ENCODE measurements at places on chromosomes 11 and 22. TPM values are rescaled to one million over a fixed set of nuclear protein-coding genes. Genes with fewer than 3 reads are reported as not detected.

Gene PRG3
- not detected for total RNA-seq

Gene TMEM191B
- total RNA-seq: not detected

DNA sequence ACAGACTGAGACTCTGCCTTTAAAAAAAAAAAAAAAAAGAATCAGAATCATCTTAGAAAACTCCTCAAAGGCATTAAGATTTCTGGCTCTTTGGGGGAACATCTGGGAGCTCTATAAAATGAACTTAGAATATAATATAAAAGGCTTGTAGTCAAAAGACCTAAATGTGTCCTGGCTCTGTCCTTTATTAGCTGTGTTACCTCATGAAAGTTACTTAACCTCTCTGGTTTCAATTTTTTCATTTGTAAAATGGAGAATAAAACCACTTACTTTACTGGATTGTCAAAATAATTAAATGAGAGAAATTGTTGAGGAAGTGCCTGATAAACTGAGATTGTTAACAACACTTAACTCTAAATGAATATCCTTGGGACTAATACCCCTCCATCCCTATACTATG lies 81.8 kb downstream of the FAM168A start:
- no peak for DNase-seq
- H3K27ac ChIP-seq: no peak overlapping the region

DNA sequence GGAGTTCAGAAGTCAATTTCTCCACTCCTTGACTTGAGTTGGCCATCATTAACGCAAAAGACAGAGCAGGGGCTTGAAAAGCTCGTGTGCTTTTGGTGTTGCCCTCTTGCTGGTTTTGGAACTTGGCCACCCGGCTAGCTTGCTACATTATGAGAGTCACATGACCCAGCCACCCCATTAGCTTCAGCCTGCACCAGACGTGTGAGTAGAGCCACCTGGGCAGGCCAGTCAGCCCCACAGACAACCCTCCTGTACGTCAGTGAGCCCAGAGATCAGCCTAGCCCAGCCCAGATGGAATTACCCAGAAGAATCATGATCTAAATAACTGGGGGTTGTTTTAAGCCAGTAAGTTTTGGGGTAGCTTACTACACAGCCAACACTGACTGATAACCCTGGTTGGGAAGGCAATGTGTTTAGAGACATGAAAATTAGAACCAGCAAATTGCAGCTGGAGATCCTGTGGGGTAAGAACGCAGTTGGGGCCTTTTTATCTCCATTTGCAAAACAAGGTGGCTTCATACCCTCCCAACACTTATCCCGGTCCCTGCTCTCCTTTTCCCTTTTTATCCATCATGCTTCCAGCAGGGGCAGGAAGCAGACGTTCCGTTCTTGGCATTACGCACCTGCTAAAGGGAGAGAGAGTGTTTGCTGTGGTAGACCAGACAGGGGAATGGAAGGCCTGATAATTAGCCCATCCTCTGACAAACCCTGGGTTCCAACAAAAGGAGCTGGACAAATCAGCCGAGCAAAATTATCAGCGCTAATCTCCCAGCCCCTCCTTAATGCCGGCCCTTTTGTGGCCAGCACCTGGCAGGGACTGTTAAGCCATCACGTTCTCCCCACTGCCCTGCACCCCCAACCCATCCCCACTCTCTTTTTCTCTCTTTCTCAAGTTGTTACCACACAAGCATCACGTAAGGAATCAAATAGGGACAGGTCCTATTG lies 548.7 kb upstream of the CADM1 start:
- no peak for DNase-seq
- no peaks in the 10 kb centered on the region for H3K27me3 ChIP-seq
- H3K36me3 ChIP-seq: no peaks in the 10 kb centered on the region

DNA sequence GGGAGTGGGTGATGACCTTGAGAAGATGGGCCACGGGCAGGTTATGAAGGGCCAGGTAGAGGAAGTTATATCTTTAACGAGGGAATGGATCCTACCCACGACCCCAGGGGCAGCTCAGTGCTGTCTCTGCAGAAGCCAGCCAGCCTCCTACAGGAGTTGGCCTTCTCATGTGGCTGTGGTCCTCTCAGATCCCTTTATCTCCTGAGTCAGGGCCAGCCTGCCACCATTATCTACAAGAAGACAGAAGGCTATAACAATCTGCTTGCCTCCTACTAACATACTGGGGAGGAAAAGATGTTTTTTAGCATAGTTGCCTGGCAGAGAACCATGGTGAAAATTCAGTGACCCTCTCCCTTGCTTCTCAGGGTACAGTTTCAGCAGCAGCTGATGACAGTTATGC lies 7.0 kb upstream of the YWHAH start:
- no peaks in the 10 kb centered on the region for H3K4me1 ChIP-seq
- H3K36me3 ChIP-seq: no peaks in the 10 kb centered on the region
- H3K4me3 ChIP-seq: no peak overlapping the region
- no peak overlapping the region for H3K27ac ChIP-seq

- H3K36me3 ChIP-seq: no peaks in the 10 kb centered on the region
- H3K27ac ChIP-seq: no peak overlapping the region
- no peak for DNase-seq
- no peaks in the 10 kb centered on the region for H3K27me3 ChIP-seq
Measured at GRCh38 chr22:33105501-33105911, 47.3 kb upstream of the SYN3 start.

- H3K36me3 ChIP-seq: no peaks in the 10 kb centered on the region
- H3K4me1 ChIP-seq: no peaks in the 10 kb centered on the region
- no peaks in the 10 kb centered on the region for H3K27me3 ChIP-seq
- H3K27ac ChIP-seq: no peak overlapping the region
Measured at GRCh38 chr11:112644410-112645131, 316.6 kb upstream of the NCAM1 start.

Gene NDUFC2
- total RNA-seq: 83.5 TPM

- H3K27me3 ChIP-seq: no peaks in the 10 kb centered on the region
- no peaks in the 10 kb centered on the region for H3K4me1 ChIP-seq
- H3K27ac ChIP-seq: no peak overlapping the region
- peak; percentile 45 for DNase-seq
- H3K4me3 ChIP-seq: no peak overlapping the region
Measured at GRCh38 chr22:47593911-47594311, 831.5 kb downstream of the TBC1D22A start.

Gene DLG2
- 25.8 TPM for total RNA-seq

Gene SIK3
- total RNA-seq: 44.3 TPM

- no peak overlapping the region for H3K4me3 ChIP-seq
- no peak overlapping the region for H3K27ac ChIP-seq
- DNase-seq: peak; percentile 78
- H3K36me3 ChIP-seq: no peaks in the 10 kb centered on the region
- H3K4me1 ChIP-seq: no peaks in the 10 kb centered on the region
- H3K27me3 ChIP-seq: no peaks in the 10 kb centered on the region
Measured at GRCh38 chr11:11000579-11001283, 142.9 kb upstream of the ZBED5 start.

Gene GAL
- total RNA-seq: 11.1 TPM

GRCh38 chr11:132158091-132158490 lies 787.7 kb downstream of the NTM start:
- no peak overlapping the region for H3K4me3 ChIP-seq
- H3K36me3 ChIP-seq: no peaks in the 10 kb centered on the region
- no peak overlapping the region for H3K27ac ChIP-seq
- H3K27me3 ChIP-seq: no peaks in the 10 kb centered on the region
- no peak for DNase-seq
- H3K4me1 ChIP-seq: no peaks in the 10 kb centered on the region

Gene OR51I1
- total RNA-seq: 2.2 TPM

Gene APOL1
- total RNA-seq: 15.0 TPM

Gene C11orf97
- not detected for total RNA-seq

- H3K27ac ChIP-seq: peak overlapping the region; percentile 66
- DNase-seq: no peak
- H3K36me3 ChIP-seq: no peaks in the 10 kb centered on the region
- H3K4me3 ChIP-seq: peak overlapping the region; percentile 21
Measured at GRCh38 chr11:102279641-102280170, 37.6 kb upstream of the BIRC3 start.

DNA sequence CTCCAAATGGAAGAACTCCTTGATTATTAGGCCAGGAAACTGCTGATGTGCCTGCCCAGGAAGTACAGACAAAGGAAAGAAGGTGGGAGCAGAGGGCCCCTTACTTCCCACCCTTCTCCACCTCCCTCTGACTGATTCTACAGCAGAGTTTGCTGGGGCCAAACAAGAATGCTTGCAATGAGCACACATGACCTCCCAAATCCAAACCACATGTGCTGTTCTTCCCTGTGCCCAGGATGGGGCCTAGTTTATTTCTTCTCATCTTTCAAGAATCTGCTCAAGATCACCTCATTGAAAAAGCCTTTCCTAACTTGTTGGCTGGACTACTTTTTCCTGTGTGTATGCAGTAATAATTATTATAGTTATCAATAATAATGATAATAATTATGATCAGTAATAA lies 286.1 kb downstream of the RAB38 start:
- no peak overlapping the region for H3K27ac ChIP-seq
- no peak overlapping the region for H3K4me3 ChIP-seq
- no peaks in the 10 kb centered on the region for H3K4me1 ChIP-seq
- H3K36me3 ChIP-seq: no peaks in the 10 kb centered on the region
- DNase-seq: no peak

Gene RTN4RL2
- 0.66 TPM for total RNA-seq

DNA sequence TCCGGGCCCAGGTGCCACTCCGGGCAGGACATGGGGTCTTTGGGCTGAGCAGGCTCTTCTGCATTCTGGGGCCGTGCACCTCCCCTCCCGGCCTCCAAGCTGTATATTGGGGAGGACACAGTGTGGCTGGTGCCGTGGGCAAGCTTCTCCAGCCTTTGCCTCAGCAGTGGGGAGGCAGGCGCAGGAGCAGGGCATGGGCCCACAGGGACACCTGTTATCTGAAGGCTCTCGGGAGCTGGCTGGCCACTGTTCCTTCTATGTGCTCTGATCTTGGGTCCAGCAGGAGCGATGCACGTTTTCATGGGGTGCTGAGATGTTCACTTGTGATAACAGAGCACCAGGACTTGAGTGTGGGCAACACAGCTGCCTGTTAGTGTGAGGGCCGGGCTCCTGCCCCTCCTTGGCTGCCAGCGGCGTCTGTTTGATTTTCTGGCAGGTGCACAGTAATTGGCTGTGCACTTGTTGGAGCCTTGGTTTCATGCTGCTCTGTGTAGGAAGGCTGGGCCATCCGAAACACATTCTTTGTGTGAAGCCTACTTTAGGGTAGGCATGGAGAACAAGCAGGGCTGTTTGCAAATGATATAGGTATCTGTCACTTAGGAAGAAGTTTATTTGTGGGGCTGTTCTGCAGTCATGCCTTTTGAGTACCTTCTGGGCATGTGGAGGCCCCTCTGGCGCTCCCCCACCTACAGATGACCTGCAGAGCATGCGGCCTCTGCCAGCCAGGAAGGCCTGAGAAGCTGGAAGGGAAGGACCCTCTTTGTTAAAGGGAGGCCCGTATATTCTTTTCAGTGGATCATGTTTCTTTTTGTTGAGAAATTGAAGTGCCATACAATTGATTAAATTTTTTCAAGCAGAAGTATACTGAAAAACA lies 201.5 kb downstream of the TBC1D22A start:
- peak; percentile 52 for DNase-seq
- H3K27ac ChIP-seq: no peak overlapping the region
- no peaks in the 10 kb centered on the region for H3K36me3 ChIP-seq

- peaks cover 14% of the 10 kb centered on the region for H3K4me1 ChIP-seq
- H3K36me3 ChIP-seq: peaks cover 6% of the 10 kb centered on the region
- H3K4me3 ChIP-seq: no peak overlapping the region
- no peak overlapping the region for H3K27ac ChIP-seq
Measured at GRCh38 chr22:19874307-19875060, 19.8 kb upstream of the GNB1L start.

Gene FAU
- total RNA-seq: 1,561 TPM
